ENCODE measurements at places on chromosomes 6 and 20.

DNA sequence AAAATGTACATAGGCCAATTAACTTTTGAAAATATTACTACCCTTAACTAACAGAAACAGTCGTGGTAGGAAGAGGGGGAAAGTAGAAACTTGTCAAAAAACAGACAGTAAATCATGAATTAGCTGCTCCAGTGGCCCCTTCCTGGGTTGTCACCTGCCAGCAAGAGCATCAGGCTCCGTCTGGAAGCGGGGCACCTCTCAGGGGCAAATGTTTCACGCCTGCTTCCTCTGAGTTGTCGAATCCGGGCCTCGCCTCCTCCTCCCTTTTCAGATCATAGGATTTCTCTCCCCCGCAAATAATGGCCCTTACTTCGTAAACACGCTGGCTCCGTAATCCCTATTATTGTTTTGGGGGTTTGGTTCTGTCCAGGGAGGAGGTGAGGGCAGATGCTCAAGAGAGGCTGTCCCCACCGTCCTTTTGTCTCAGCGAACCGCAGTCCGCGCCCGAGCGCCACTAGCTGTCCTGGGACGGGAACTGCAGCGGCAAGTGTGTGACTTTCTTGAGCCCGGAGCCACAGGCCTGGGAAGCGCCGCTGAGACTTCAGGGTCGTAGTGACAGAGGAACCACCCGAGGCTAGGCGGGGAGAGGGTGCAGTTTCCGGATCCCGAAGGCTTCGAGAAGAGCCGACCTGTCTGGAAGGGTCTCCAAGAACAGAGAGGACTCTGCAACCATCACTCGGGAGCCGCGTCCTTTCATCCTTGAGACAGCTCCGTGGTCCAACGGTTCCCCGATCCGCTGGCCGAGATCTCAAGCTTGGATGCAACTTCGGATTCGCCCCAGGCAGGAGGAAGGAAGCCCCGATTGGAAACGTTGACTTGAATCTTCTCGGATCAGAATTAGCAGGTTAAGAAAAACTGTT lies 214.5 kb upstream of the ZNF184 start:
- no peak for DNase-seq

GRCh38 chr6:64539917-64540316 lies 904.3 kb downstream of the PHF3 start:
- no peak for DNase-seq

DNA sequence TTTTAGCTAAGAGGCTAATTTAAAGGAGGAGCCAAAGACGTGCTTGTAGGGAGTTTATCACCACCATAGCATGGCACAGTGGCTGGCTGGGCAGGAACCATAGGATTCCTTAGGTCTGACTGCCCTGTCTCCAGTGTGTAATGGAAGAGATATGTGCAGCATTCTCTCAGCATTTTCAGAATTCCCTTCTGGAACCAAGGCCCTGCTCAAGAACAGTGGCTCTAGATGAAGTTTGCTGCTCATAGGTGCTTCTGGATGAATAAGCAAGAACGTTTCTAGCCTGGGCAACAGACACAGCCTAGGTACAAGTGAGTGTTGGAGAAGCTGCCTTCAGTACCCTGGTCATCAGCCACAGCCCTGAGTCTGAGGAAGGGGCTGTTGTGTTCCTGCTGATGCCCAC lies 69.1 kb downstream of the LCA5 start:
- DNase-seq = no peak

DNA sequence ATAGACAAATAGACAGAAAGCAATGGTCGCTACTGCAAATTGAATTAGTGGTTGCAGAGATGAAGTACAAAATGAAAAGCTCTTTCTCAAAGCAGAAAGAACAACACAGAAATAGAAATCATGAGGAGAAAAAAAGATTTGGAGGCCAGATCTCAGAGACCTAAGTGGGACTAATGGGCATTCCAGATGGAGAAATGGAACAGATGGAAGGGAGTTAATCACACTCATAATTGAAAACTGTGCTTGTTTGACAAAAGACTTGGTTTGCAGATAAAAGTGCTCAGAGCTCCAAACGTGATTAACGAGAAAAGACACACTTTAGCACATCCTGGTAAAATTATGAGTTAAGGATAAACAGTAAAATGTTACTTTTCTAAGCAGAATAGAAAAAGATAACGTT lies 58.1 kb upstream of the SNRPB2 start:
- DNase-seq = no peak

DNA sequence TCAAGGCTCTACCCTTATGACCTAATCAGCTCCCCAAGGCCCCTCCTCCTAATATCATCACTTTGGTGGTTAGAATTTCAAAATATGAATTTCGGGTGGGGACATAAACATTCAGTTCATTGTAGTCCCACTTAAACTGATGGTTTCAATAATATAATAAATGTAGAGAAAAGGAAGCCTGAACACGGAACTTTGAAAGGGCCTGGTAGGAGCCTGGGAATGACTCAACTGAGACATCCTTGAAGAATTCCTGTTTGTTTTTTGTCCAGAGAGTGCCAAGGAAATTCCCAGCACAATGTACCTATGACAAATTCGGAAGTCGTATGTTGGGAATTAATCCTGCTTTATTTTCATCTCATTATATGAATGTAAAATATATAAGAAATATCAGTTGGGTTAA lies 457.9 kb downstream of the PLCB1 start:
- no peak for DNase-seq

DNA sequence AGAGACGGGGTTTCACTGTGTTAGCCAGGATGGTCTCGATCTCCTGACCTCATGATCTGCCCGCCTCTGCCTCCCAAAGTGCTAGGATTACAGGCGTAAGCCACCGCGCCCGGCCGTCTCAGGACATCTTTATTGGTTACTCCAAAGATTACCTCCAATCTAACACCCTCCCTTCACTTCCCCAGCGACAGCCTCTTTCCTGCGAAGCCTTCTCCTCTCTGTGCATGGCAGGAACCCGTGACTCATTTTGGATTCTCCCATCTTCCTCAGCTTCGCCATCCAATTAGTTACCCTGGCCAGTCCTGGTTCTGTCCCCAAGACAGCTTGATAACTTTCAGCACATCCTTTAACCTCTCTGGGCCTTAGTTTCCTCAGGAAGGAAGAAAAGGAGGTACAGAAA lies 51.3 kb upstream of the TOX2 start:
- no peak for DNase-seq

DNA sequence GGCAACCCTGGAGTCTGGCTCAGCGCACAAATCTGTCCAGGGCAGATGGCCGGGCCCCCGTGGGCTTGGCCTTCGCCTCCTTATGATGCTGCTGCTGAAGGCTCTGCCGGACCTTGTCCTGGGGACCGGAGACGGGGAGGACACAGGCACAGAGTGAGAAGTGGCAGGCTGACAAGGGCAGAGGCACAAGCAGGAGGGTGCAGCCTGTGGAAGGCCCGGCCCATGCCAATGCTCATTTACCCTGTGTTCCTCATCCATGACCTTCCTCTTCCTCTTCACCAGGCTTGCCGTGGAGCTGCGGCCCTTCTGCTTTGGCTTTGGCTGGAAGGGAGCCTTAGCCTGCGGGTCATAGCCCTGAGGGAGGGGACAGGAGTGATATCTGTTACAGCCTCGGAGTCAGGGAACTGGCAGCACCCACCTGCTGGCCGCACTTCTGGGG lies 2.4 kb downstream of the B3GALT4 start:
- no peak for DNase-seq

GRCh38 chr20:50537546-50538201 lies 27.5 kb downstream of the PTPN1 start:
- no peak for DNase-seq

GRCh38 chr6:80214436-80215022 lies 108.1 kb downstream of the BCKDHB start:
- DNase-seq = no peak

- no peak for DNase-seq
Observed at GRCh38 chr6:111162504-111162903, 75.2 kb downstream of the SLC16A10 start.

DNA sequence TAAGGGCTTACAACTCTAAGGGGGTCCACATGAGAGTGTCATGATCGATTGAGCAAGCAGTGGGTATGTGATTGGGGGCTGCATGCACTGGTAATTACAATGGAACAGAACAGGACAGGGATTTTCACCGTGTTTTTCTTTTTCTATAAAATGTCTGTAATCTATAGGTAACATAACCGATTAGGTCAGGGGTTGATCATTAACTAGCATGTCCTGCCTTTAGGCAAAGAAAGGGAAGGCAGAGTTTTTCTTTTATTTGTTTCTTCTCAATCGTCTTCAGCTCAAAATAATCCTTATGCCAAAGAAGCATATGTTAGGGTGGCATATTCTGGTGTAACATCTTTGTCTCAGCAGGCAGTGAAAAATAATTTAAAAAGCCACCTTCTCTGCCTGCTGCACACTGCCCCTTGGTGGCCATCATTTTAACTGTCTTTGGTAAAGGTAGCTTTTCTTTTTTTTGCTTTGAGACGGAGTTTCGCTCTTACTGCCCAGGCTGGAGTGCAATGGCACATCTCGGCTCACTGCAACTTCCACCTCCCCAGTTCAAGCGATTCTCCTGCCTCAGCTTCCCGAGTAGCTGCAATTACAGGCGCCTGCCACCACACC lies 9.7 kb upstream of the CEP43 start:
- no peak for DNase-seq

GRCh38 chr6:91267246-91267645 lies 680.4 kb upstream of the MAP3K7 start:
- DNase-seq = no peak

GRCh38 chr6:56278171-56278591 lies 30.8 kb upstream of the COL21A1 start:
- no peak for DNase-seq

- DNase-seq = no peak
Observed at GRCh38 chr6:17858584-17858983, 128.9 kb downstream of the KIF13A start.

DNA sequence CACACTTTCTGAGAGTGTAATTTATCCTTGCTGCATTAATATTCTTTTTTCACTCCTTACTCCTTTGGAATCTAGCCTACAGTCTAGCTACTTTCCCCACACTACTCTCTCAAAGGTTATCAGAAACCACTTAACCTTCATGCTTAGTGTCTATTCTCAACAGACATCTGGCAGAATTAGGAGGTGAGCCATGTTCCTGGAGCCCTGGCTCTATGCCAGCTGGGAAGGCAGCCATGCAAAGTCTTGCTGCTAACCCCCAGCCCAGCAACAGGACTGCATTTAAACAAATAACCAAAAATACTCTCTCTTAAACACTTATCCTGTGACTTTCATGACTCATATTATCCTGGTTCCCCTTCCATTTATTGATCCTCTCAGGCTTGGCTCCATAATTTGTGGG lies 260.2 kb downstream of the BCKDHB start:
- DNase-seq = no peak

- no peak for DNase-seq
Observed at GRCh38 chr6:84447651-84448050, 220.2 kb upstream of the CEP162 start.

DNA sequence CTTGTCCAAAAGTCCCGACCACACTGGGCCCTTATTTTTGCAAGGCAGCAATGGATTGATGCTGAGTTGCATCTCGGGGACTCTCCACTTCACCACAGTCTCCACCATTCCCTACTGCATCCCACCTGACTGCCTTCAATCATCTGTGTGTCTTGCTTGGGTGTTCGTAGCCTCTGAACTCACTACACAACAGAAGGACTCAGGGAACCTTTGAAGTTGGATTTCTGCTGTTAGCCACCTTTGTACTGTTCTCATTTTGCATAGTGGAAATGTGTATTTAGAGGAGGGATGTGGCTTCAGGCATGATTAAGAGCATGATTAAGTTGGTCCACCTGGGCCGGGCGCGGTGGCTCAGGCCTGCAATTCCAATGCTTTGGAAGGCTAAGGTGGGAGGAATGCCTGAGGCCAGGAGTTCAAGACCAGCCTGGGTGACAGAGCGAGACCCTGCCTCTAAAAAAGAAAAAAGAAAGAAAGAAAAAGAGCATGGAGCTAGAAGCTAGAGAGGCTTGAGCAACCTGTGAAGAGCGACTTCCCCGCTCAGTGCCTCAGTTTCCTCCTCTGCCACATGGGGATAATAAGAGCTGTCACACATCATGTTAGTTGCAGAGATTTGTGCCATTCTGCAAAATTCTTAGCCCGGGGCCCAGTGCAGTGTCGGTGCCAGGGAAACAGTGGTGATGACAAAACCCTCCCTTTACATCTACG lies 121.3 kb upstream of the PTPN1 start:
- DNase-seq = no peak

- no peak for DNase-seq
Observed at GRCh38 chr6:8108031-8108660, 5.8 kb upstream of the EEF1E1 start.
